ENCODE measurements at places on chromosomes 16 and 17. TPM values are rescaled to one million over a fixed set of nuclear protein-coding genes. Genes with fewer than 3 reads are reported as not detected.

DNA sequence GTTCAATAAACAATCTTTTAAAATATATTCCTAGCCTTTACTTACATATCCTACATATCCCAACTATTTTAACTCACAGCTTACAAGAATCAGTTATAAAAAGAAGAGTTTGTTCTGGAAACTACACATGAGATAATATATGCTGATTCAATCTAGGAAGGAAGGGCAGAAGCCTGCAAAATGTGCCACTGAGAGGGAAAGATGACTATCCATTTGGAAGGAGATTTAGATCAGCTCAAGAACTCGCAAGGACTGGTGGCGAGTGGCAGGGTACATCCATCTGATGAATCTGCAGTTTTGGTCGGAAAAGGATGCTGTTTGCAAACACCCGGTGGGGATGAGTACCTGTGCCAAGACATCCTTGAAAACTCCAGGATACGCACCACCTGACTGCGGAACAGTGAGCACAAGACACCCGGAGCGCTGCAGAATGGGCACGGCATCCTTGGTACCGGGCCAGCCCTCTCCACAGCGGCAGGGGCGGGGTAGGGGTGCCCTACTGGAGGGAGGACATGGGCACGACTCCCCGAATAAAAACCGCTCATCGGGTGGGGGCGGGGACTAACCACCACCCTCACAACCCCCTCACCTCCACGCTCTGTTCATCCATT, 723 bp downstream of the TRIM37 start:
- DNase-seq: peak; percentile 79

DNA sequence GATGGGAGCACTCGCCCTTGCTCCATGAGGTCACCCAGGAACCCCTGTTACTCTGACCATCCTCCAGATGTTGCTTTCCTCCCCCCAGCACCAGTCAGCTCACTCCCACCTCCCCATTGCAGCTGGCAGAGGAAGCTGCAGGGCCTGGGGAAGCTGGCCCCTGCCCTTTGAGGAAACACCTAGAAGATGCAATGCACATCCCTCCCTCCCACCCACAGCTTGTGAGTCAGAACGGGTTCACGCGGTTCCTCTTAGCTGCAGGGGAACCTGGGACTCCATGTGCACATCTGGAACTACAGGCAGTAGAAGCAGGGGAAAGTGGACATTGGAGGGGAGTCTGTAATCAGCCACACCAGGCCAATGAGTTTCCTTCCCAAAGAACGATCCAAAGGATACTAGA, 96.9 kb downstream of the KATNIP start:
- no peak for DNase-seq

DNA sequence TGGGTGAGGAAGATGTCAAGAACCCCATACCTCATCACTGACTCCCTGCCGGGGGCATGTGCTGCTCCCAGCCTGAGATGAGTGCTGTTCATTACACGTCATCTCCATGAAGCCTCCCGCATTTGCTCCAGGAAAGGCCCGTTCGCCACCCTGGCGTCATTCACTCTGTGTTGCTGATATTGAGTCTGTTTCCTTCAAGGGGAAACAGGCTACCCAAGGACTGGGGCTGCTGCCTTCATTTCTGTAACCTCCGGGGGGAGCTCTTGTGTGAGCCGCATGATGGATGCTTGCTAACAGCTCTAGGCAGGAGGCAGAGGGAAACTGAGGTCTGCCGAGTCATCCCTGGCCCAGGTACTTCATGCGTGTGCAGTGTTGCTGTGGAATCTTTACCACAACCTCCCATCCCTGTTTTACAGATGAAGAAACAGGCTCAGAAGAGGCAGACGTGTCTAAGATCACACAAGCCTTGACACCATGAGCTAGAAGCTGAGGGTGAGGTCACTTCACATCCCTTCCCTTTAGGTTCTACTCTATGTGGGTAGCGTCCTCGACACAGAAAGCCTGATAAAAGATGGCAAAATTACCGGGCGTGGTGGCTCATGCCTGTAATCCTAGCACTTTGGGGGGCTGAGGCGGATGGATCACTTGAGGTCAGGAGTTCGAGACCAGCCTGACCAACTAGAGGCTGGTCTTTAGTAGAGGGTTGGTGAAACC, 3.5 kb upstream of the ARMC5 start:
- no peak for DNase-seq

- no peak for DNase-seq
These were observed 60.0 kb upstream of the METRNL start for GRCh38 chr17:83019376-83019775.

Gene MC1R
- total RNA-seq: 1.1 TPM

DNA sequence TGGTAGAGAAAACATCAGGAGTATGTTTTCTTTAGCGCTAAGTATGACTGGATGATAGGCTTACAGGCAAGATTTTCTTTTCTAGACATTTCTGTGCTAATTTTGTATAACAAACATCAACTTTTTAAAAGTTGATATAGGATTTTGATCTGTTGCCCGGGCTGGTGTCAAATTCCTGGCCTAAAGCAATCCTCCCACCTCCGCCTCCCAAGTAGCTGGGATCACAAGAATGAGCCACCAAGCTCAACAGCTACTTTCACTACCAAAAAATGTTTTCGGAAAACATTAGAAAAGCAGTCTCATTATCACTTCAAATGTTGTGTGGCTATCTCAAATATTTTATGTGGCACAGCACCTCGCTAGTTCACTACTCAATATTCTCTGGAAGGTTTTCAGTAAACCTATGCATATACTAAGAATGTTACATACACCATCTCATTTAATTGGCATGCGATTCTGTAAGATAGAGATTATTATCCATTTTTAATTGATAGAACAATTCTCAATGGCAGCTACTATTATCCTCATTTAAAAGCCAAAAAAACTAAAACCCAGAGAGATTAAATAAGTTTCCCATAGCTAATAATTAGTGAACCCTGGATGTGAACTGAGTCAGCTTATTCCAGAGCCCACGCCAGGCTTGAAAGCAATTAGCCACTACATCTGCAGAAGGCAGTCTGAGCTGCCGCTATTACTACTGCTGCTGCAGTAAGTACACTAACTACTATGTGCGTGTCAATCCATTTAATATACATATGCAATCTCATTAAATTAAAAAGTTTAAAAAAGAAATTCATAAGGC, 41.7 kb downstream of the CREBBP start:
- no peak for DNase-seq

GRCh38 chr17:38448208-38448771, 20.0 kb downstream of the ARHGAP23 start:
- DNase-seq: no peak

GRCh38 chr16:82672676-82673075, 45.9 kb downstream of the CDH13 start:
- DNase-seq: no peak

Gene EPOP
- total RNA-seq: 0.57 TPM

DNA sequence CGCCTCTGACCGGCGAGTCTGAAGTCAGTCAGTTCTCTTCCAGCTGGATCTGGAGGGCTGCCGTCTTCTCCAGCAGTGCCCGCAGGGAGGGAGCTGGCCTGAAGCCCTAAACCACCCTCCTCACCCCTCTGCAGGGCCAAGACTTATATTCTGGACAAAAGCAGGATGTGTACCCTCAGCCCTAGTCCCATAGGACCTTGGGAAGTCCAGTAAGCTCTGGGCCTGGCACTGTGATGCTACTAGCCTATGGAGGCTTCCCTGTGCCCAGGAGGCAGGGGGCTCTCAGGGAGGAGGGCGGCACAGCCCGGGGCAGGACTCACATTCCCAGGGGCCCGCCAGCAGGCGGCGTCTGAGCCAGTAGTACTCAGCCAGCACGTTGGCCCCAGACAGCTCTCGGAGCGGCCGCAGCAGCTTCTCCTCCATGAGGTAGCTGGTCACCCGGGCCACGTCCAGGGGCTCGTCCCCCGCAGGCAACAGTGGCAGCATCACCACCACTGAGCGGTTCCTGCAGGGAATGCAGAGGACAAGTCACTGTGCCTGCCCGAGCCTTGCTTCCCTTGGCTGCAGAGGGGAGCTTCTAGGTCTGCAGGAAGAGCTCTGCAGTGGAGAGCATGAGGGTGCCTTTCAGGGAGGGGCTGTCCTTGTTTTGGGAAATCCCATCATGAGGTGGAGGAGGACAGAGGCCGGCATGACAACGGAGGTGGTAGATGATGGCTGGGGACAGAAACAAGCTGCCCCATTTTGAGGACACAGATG, 41.7 kb downstream of the RMI2 start:
- DNase-seq: peak; percentile 64

GRCh38 chr17:63477480-63478440, 899 bp downstream of the ACE start:
- DNase-seq: no peak

DNA sequence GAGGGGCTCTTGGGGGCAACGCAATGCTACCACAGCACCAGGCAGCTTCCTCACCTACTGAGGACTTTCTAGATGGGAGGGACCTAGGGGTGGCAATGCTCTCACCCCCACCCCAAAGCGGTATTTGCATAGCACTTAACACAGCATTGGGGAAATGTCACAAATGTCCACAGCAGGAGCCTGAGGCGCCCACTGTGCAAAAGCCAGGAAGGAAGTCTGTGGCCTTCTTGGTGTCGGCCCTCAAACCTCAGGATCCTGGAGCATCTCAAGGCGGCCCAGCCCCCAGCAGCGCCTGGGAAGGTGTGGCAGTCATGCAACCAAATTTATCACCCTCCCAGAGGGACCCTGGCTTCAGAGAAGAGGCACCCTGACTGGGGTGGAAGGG, 45.3 kb downstream of the WNT3 start:
- DNase-seq: no peak

- DNase-seq: no peak
These were observed 9.5 kb downstream of the UTS2R start for GRCh38 chr17:82380860-82381702.

Gene SPAG7
- 151 TPM for total RNA-seq

DNA sequence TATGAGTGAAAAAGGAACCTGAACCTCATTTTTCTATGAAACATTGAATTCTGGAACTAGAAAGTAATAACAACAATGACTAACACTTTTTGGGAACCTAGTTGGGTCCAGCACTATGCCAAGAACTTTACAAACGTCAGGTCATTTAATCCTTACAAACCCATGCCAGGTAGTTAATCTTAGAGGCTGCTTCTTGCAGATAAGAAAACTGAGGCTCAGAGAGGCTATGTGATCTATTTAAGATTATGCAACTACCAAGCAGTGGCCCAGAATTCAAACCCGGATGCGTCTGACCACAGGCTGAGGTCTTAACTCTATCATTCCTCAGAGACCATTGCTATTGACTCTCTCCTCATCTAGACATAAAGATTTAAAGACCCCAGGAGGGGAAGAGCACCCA, 358.7 kb downstream of the GRIN2A start:
- DNase-seq: no peak

DNA sequence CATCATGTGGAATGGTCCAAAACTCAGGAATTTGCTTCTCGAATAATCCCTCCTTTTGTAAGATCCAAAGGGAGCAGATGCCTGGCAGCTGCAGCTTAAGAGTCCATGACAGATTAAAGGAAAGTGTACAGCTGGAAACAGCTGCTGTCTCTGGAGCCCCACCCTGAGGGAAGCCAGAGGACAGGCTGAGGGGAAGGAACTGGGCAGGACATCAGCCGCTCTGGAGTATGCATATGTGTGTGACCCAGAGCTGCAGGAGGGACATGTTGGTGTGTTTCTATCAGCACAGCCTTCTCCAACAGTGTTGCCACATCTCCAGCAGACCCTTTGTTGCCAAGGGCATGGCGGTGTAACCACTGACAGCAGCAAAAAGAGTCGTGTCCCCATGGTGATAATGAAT, 46.2 kb downstream of the CYB561 start:
- DNase-seq: peak; percentile 82

- DNase-seq: no peak
These were observed 42.7 kb downstream of the PLXDC1 start for GRCh38 chr17:39108461-39109375.

Data from left ventricle myocardium superior (tissue), 1 donor.